AG10803 (cell line): ENCODE measurements at places on chromosomes 1 and 21.

DNA sequence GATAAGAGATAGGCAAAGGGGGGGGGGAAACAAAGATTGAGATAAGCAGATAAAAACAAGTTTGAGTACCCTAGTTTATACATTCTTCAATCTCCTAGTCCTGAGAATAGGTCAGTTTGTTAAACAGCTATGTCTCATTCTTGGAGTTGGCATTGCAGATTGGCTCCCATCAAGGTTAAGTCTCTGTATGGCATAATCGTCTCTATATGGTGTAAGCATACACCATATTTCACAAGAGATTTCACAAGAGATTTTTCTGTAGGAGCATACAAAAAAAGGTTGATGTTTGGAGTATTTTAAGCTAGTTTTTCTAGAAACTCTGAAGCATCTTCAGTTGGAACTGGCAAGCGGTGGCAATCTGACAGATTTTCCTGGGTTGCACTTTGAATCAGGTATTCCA lies 35.8 kb downstream of the NCAM2 start:
- no peak for DNase-seq

GRCh38 chr1:168913711-168914463 lies 184.9 kb upstream of the DPT start:
- DNase-seq: no peak

GRCh38 chr1:10755970-10756521 lies 40.4 kb downstream of the CASZ1 start:
- DNase-seq: peak; percentile 32

DNA sequence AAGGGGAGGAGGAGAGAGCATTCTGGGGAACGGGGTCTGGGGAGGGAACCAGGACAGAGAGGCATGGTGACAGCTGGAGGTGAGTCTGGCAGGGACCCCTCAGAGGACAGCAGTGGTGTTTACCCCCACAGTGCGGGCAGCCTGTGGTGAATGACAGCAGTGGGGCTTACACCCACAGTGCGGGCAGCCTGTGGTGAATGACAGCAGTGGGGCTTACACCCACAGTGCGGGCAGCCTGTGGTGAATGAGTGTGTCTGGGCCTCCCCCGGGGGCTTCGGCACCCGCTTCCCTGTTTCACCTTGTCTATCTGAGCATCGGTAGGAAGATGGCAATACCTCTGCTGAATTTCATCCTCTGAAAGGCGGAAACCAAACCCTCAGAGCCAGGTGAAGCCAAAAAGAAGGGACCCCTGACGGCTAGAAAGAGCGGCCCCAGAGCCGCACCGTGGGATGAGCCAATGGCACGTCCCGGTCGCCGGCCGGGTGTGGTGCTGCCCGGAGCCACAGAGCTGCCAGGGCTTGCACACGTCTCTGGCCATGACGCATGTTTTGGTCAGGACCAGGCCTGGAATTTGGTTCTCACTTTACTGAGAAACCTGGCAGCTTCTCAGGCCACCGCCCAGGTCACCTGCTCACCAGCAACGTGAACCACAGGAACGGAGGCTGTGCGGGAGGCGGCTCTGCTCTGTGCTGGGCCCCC lies 54.1 kb downstream of the SIK1 start:
- no peak for DNase-seq

DNA sequence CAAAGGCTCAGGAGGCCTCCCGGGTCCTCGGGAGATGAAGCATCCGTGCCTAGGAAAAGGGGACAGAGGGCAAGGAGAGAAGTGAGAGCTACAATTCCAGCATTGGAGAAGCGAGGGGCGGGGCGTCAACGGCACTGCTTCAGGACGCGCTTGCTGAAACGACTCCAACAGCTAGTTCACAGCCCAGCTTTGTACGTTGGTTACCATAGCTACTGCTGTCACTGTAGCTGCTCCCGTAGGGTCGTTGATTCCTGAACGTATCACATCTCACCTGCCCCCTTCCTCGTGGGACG lies 63.1 kb downstream of the TOR1AIP2 start:
- DNase-seq: no peak

DNA sequence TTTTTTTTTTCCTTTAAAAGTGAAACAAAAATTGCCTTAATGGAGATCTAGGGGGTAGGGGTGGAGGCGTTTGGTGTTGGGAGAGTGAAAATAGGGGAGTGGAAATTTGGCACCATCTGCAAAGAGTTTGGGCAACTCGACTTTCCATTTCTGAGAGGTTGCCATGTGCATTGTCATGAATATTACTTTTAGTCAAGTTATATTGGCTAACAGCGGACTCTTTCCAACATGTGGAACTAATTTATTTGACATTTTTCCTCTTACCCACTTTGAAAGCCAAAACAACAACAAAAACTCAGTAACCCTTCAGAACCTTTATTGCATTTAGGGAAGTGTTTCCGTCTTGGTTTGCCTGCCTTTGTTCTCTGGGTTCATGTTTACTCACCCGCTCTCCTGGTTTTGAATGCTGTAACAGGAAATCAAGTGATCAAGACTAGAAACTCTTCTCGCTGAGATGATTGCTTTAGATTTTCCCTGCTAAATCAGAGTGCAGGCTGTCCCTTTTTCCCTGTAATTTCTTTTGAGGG lies 70.4 kb downstream of the CACHD1 start:
- peak; percentile 81 for DNase-seq

GRCh38 chr21:29470397-29470796 lies 171.7 kb downstream of the BACH1 start:
- no peak for DNase-seq

DNA sequence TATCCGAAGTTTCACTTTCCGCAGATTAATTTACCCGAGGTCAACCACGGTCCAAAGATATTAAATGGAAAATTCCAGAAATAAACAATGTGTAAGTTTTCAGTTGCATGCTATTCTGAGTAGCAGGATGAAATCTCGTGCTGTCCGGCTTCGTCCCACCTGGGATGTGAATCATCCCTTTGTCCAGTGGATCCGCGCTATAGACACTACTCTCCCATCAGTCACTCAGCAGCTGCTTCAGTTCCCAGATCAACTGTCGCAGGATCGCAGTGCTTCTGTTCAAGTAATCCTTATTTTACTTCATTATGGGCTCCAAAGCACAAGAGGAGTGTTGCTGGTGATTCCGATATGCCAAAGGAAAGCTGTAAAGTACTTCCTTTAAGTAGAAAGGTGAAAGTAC lies 8.3 kb upstream of the LRP8 start:
- DNase-seq: no peak

GRCh38 chr21:15071009-15071408 lies 6.2 kb upstream of the NRIP1 start:
- DNase-seq: no peak

GRCh38 chr1:219099307-219099706 lies 74.4 kb upstream of the LYPLAL1 start:
- no peak for DNase-seq

- DNase-seq: no peak
Observed at GRCh38 chr1:232225336-232226131, 404.4 kb downstream of the SIPA1L2 start.

GRCh38 chr21:36751383-36751782 lies 52.5 kb downstream of the SIM2 start:
- DNase-seq: no peak

GRCh38 chr1:225654688-225655508 lies 2.0 kb upstream of the ENAH start:
- no peak for DNase-seq

DNA sequence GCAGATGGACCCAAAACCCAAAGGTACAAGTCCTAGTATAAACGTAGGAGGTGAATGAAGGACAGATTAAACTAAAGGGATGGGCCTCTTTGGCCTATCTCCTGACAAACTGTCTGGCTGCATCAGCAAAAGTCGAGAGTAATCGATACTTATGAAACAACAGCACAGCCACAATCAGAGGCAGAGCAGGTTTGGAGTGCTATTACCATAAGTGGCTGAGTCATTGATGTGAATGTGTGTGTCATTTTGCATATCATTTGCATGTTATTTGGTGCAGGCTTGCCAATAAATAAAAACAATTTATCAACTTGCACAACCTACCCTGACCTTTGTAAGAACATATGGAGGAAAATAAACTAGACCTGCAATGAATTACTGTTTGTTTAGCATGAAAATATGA lies 283.1 kb downstream of the NUF2 start:
- DNase-seq: no peak

DNA sequence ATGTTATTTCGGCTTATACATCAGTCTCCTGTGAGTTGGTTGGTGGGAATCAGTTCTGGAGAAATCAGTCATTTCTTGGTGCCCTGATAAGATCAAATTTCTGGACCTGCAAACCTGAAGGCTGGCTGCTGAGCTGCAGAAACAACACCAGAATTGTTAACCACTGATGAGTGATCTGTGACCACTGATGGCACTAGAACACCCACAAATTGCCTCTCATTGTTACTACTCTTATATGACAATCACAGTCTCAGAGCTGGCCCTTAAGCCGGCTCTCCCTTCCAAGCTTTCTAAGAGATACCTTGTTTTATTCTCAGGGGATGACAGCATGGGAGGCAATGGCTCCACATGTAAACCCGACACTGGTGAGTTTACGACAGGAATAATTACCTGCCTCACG lies 1.9 kb downstream of the C1orf162 start:
- no peak for DNase-seq

DNA sequence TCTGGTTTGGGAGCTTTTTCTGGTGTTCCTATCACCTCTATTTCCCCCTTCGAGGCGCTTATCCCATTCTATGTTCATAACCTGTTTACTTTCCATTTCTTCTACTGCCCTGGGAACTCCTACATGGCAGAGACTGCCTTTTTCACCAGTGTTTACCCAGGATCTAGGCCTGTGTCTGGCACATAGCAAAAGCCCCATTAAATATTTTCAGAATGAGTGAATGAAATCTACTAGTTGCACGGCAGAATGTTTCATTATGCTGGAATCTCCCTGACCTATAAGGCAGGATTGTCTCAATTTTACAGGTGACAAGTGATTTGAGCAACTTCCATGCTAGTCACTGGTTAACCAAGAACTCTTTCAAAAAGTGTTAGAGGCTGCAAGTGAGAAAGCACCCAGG lies 70.1 kb downstream of the PGM1 start:
- DNase-seq: peak; percentile 59

DNA sequence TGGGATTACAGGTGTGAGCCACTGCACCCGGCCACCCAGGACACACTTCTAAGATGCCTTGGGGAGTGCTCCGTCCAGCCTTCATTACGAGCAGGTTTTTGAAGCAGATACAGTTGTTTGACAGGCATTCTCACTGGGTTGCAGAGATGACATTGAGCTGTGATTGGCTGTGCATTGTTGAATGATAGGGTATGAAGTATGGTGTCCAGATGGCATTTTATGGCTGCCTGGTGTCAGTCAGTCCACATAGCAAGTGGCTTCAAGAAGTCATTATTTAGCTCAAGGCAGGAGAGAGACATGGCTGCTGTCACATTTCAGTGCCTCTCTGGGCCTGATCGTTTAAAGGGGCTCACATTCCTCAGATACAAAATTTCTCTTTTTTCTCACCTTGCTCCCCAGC lies 14.8 kb upstream of the PADI2 start:
- DNase-seq: no peak

DNA sequence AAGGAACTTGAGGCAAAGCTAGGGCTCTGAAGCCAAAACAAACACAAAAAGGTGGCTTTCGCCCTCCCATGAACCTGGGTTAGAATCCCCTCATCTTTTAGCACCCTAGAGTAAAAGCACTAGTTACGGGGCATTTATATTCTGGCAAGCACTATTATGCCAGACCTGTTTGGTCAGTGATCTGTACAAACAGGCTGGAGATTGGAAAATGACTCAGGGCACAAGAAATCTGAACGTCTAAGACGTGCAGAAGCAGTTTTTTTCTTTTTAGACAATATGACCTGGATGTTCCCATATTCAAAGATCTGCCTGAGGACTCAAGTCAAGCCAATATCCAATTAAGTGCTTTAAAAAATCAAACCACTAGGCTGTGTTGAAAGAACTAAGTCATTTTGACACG lies 3.0 kb downstream of the ZNF436 start:
- no peak for DNase-seq

- peak; percentile 83 for DNase-seq
Observed at GRCh38 chr1:162689745-162690671, 57.7 kb downstream of the DDR2 start.

- DNase-seq: no peak
Observed at GRCh38 chr1:229093238-229093540, 177.7 kb upstream of the RAB4A start.

GRCh38 chr1:32178380-32179192 lies 889 bp upstream of the TXLNA start:
- DNase-seq: no peak

- DNase-seq: no peak
Observed at GRCh38 chr1:111489604-111490003, 13.8 kb downstream of the ADORA3 start.

GRCh38 chr1:60031146-60031545 lies 42.4 kb downstream of the C1orf87 start:
- peak; percentile 11 for DNase-seq

GRCh38 chr1:241095847-241096246 lies 261.2 kb downstream of the RGS7 start:
- DNase-seq: no peak

GRCh38 chr21:27333096-27333495 lies 366.2 kb upstream of the ADAMTS5 start:
- DNase-seq: peak; percentile 79

- DNase-seq: peak; percentile 77
Observed at GRCh38 chr1:32066489-32066873, 6.3 kb upstream of the TMEM39B start.

DNA sequence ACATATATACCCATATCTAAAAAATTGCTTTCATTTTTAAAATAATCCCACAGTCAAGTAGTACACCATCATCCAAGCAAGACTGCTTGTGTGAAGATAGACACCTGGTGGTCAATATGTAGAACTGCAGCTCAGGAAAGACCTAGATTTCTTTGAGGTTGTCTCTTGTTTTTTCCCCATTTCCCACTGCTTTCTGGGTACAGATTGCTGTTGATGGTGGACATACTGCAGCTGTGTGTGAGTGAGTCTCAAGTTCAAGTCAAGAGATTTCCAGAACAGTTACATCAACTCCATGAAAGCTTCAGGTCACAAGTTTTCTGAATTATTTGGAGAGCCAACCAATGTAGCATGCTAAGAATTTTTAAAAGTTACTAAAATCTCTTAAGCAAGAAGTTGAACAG lies 306.4 kb downstream of the DUSP10 start:
- peak; percentile 67 for DNase-seq

DNA sequence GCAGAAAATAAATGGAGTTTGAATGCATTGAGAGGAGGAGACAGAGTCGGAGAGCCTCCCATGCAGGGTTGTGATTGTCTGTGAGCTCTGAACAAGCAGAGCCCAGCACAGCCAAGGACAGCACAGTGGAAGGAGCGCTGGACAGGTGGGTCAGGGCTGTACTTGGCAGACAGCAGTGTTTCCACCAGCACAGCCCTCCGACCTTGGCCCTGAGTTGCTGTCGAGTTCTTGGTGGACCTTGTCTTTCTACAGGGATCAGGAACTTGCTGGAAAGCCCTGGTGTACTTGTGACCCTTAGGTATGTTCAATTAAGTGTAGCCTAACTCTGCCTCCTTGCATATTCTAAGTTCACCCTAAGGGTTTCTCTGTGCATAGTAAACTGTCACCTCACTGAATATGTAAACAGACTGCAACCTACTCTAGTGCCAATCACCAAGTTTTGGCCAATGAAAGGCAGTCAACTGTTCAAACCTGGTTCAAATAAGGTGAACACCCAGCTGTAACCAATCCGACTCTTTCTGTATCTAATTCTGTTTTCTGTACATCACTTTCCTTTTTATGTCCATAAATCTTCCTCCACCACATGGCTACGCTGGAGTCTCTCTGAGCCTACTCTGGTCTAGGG lies 86.6 kb upstream of the SLC25A33 start:
- no peak for DNase-seq
